Vagina (tissue), 2 donors: ENCODE measurements at places on chromosomes 1 and 21. TPM values are rescaled to one million over a fixed set of nuclear protein-coding genes. Genes with fewer than 3 reads are reported as not detected.
A peak's percentile ranks its signal among the peaks of the same experiment; 100 is the strongest.

GRCh38 chr1:14508613-14509012 is 89.9 kb upstream of the KAZN start:
- no peak overlapping the region for H3K4me3 ChIP-seq
- no peaks in the 10 kb centered on the region for H3K4me1 ChIP-seq
- no peaks in the 10 kb centered on the region for H3K36me3 ChIP-seq
- no peak overlapping the region for H3K27ac ChIP-seq
- no peaks in the 10 kb centered on the region for H3K27me3 ChIP-seq

GRCh38 chr1:198328458-198329032 is 171.7 kb downstream of the NEK7 start:
- no peak overlapping the region for H3K4me3 ChIP-seq
- H3K36me3 ChIP-seq, result no peaks in the 10 kb centered on the region
- H3K27me3 ChIP-seq, result no peaks in the 10 kb centered on the region
- H3K27ac ChIP-seq, result no peak overlapping the region
- no peaks in the 10 kb centered on the region for H3K4me1 ChIP-seq

DNA sequence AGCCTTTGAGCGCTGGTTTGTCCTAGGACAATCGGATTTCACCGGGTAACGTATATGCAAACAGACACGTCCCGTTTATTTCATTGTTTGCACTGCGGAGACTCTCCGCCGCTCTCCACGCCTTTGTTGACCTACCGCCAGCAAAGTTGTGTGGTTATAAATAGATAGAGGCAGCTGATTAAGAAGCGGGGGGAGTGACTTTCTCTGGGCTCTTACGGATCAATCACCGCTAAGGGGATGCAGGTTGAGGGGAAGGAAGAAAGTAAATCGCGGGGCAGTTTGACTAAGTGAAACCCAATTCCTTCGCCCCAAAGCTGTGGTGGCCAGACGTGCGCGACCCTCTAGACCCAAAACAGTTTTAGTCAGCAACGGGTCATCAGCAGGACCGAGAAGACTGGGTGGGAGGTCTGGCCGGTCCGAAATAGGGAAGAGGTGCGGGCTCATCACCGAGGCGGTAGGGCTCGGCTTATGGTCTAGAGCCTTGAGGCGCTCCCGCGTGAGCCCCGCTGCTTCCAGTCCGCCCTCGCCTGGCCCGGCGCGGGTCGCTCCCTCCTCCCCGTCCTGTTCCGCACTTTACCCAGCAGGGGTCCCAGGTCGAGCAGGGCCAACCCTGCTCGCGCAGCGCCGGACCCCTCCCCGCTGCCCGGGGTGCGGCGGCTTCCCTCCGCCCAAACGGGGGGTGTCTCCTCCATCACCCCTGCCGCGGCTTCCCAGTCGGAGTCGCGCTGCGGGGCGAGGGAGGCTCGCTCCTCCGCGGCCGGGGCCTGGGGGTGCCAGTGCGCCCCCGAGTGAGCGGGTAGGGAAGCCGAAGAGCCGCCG is 120.8 kb upstream of the RRP15 start:
- no peak overlapping the region for H3K27ac ChIP-seq
- peak overlapping the region; percentile 39 for H3K4me3 ChIP-seq
- DNase-seq, result no peak
- H3K36me3 ChIP-seq, result no peaks in the 10 kb centered on the region

- H3K36me3 ChIP-seq, result no peaks in the 10 kb centered on the region
- H3K4me3 ChIP-seq, result peak within 1 kb of the TSS; percentile 76
- DNase-seq, result no peak
- H3K27ac ChIP-seq, result peak within 1 kb of the TSS; percentile 82
These were observed at the start of gene TRNP1 for GRCh38 chr1:26993237-26994019. Gene TRNP1, plus strand, starts transcription at chr1:26993692. Its CDS starts 95 bp downstream, at chr1:26993787.

DNA sequence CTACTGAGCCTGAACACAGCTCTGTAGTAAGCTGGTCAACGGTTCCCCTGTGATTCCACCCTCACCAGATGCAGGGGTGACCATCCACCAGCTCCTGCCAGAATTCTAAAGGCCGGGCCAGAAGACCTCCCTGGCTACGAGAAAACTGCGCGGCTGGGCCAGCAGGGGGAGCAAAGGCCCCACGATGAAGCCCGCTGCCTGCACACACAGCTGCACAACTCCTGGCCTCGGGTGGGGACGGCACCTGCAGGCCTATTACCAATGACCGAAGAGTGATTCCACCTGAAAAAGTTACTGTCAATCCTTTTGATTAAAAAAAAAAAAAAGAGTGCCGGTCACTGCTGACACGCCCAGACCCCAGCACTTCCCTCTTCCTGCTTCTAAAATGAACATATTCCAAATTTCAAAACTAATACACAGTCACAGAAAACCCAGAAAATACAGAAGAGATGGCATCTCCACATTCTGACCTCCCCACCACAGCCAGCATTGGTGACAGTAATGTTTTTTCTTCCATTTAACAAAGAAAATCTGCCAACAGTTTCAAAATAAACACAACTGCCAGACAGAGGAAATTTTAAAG is 49.8 kb upstream of the RIPK4 start:
- no peak overlapping the region for H3K4me3 ChIP-seq
- no peak overlapping the region for H3K27ac ChIP-seq
- peaks cover 15% of the 10 kb centered on the region for H3K36me3 ChIP-seq
- H3K27me3 ChIP-seq, result no peaks in the 10 kb centered on the region
- H3K4me1 ChIP-seq, result no peaks in the 10 kb centered on the region
- no peak for DNase-seq

DNA sequence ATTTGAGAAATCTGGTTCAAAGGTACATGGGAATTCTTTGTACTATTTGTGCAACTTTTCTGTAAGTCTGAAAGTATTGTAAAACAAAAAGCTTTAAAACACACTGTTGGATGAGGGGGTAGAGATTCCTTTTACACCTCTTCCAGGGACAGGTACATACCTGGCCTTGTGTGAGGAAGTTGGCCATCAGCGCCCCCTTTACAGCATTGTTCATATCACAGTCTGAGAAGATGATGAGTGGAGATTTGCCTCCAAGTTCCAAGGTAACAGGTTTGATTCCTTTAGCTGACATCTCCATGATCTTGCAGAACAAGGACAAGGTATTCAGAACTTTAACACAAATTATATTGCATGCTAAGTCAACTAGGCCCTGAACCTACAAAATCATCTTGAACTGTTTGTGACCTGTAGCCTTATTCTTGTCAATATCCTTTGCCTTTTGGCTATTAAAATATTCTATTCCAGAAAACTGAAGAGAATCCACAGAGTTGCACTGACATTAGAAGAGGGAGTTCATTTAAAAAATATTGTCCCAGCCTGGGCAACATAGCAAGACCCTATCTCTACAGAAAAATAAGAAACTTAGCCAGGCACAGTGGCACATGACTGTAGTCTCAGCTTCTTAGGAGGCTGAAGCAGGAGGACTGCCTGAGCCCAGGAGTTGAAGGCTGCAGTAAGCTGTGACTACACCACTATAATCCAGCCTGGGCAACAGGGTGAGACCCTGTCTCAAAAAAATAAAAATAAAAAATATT is 18.9 kb downstream of the ALDH9A1 start:
- no peaks in the 10 kb centered on the region for H3K27me3 ChIP-seq
- DNase-seq, result no peak
- H3K4me1 ChIP-seq, result peaks cover 10% of the 10 kb centered on the region
- peaks cover 66% of the 10 kb centered on the region for H3K36me3 ChIP-seq
- no peak overlapping the region for H3K4me3 ChIP-seq

DNA sequence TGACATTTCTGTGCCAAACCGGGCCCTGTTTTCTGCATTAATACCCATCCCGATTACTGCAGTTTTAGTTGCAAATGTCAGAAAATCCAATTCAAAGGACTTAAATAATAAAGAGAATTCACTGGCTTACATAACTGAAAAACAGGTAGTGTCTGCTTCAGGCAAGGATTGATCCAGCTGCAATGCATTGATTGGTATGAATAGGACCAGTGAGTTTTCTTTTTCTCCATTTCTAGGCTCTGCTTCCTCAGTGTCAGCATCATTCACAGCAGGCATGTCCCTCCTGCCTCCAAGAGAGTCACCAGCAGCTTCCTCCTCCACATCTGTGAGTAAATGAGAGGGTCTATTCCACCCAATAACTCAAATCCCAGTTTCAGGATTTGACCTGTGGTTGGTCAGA is 33.7 kb upstream of the ACTL8 start:
- H3K27ac ChIP-seq, result no peak overlapping the region
- H3K4me1 ChIP-seq, result no peaks in the 10 kb centered on the region
- no peaks in the 10 kb centered on the region for H3K27me3 ChIP-seq
- H3K4me3 ChIP-seq, result no peak overlapping the region
- DNase-seq, result no peak

- no peaks in the 10 kb centered on the region for H3K27me3 ChIP-seq
- peaks cover 92% of the 10 kb centered on the region for H3K4me1 ChIP-seq
- no peak for DNase-seq
- H3K4me3 ChIP-seq, result no peak overlapping the region
These were observed 27.7 kb downstream of the CAPZB start for GRCh38 chr1:19457607-19458006.

DYNLT5 gene
- total RNA-seq, result 0.98 TPM

KLHDC9 gene
- 9.3 TPM for total RNA-seq

PLEKHN1 gene
- 15.2 TPM for total RNA-seq

MAN1C1 gene
- 31.4 TPM for total RNA-seq

SLAMF8 gene
- 1.5 TPM for total RNA-seq

MIER1 gene
- 39.5 TPM for total RNA-seq

TEKT2 gene
- total RNA-seq, result not detected

CRP gene
- not detected for total RNA-seq
